OCI-M1 (cell line): ENCODE measurements at places on chromosomes 7 and 10.

DNA sequence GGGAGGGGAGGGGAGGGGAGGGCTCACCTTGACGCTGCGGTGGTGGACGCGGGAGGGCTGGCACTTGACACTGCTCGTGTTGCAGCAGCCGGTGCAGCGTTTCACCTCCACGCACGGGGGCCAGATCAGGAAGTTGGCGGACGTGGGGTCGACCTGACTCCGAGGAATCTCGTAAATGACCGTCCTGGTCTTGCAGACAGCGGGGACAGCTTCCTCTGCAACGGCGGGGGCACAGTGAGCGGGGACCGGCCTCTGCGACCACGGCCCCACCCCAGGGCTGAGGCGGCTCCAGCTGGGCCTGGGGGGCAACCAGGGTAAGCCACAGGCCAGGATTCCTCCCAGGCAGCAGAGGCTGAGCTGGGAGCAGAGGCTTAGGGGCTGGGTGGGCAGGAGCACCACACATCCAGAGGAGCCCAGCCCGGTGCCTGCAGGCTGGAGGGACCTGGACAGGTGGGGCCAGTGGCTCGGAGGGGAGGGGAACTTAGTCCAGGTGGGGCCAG, 8.8 kb downstream of the PDGFA start:
- no peak for DNase-seq

GRCh38 chr10:19968745-19969144, 152.5 kb downstream of the PLXDC2 start:
- no peak for DNase-seq

DNA sequence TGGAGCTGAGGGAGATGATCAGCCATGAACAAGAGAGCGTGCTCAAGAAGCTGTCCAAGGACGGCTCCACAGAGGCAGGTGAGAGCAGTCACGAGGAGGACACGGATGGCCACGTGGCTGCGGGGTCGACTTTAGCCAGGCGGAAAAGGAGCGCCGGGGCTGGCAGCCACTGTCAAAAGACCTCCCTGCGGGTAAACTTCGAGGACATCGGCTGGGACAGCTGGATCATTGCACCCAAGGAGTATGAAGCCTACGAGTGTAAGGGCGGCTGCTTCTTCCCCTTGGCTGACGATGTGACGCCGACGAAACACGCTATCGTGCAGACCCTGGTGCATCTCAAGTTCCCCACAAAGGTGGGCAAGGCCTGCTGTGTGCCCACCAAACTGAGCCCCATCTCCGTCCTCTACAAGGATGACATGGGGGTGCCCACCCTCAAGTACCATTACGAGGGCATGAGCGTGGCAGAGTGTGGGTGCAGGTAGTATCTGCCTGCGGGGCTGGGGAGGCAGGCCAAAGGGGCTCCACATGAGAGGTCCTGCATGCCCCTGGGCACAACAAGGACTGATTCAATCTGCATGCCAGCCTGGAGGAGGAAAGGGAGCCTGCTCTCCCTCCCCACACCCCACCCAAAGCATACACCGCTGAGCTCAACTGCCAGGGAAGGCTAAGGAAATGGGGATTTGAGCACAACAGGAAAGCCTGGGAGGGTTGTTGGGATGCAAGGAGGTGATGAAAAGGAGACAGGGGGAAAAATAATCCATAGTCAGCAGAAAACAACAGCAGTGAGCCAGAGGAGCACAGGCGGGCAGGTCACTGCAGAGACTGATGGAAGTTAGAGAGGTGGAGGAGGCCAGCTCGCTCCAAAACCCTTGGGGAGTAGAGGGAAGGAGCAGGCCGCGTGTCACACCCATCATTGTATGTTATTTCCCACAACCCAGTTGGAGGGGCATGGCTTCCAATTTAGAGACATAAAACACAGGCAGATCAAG, 3.3 kb downstream of the GDF2 start:
- no peak for DNase-seq

GRCh38 chr10:120505056-120505455, 48.0 kb downstream of the PLPP4 start:
- no peak for DNase-seq

- DNase-seq: no peak
Measured at GRCh38 chr10:5305374-5305773, 59.4 kb upstream of the UCN3 start.

- no peak for DNase-seq
Measured at GRCh38 chr7:116552602-116553001, 27.8 kb downstream of the CAV1 start.

DNA sequence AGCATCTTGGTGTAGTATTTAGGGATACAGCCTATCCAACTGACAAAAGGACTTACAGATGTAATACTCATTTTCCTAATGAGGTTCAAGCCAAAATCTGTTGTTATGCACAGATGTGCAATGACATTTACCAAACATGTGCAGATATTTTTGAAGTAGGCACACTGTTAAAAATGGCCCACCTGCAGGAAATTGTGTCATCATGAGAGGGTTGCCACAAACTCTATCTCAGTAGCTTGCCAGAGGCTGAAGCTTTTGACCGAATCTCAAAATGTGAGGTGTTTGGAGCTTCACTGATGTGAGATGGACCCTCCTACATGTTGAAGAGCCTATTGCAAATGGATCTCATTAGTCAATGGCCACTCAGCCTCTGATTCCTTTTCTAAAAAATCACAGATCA, 89.7 kb upstream of the CSTF2T start:
- DNase-seq: no peak

GRCh38 chr10:70880077-70880534, 8.3 kb downstream of the PCBD1 start:
- DNase-seq: peak; percentile 90
